ENCODE measurements at places on chromosomes 16 and 17. TPM values are rescaled to one million over a fixed set of nuclear protein-coding genes. Genes with fewer than 3 reads are reported as not detected.

DNA sequence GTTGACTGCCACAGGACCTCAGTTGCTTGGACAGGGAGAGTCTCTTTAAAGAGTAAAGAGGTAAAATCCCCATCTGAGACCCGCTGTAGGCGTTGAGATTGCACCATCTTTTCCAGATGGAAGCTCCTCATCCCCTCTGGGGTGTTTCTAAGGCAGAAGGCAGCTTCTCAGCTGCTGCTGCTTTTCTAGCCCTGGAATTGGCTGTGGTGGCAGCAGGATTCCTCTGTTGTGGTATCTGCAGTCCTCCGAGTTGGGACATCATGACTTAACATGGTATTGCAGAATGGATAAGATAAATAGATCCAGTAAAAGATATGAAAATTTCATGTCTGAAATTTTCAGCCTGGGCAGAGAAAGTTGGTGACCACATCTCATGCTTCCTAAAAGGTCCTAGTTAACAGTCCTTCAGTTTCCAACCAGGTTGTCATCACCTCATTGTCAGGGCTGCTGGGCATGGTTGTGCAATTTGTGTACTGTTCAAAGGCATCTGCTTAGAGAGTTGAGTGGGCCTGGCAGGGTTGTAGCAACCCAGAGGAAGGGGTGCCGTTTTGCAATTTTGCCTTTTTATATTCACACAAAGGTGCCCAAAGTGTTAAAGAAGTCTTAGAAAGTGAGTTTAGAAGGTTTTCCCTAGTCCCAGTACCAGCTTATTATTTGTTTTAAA is 150.4 kb downstream of the SPECC1 start:
- DNase-seq = no peak
- H3K36me3 ChIP-seq = no peaks in the 10 kb centered on the region

DNA sequence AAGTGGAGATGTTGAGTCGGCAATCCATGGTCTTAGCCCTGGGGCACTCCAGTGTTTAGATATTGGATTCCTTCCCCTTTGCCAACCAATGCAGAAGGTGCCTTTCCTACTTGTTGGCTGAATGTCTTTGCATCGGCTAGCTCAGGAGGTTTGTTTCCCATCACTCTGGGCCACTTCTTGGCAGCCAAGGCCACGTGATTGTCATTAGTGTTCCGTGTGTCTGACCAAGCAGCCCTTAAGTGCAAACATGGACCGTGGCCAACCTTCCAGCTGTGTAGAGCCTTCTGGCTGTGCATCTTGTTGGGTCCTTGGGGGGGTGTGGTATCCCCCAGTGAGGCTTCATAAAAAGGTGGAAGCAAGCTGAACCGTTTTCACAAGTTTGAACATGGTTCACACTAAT is 66.0 kb downstream of the GNAO1 start:
- no peaks in the 10 kb centered on the region for H3K27me3 ChIP-seq
- H3K4me3 ChIP-seq = no peak overlapping the region
- no peak for DNase-seq

- peak overlapping the region; percentile 38 for H3K27ac ChIP-seq
- peak; percentile 84 for DNase-seq
- H3K4me1 ChIP-seq = peaks cover 60% of the 10 kb centered on the region
- peak overlapping the region; percentile 54 for H3K4me3 ChIP-seq
Observed at GRCh38 chr17:48457080-48457836, 27.2 kb upstream of the SKAP1 start.

DNA sequence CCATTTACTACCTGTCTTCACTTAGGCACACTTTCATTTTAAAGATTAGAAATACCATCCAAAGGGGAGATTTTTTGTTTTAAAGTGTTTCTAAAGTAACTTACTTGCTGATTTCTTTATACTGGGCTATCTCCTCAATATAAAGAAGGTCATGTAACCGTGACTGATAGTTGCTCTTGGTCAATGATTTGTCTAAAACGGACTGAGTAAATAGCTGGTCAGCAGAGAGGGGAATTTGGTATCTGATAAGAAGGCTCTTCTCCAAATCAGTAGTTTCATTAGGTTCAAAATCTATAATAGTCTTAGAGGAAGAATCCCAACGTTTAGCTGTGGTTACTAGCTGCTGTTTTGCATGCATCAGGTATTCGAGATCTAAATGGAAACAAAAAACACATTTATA is 66.4 kb downstream of the HELZ start:
- H3K36me3 ChIP-seq = peaks cover 22% of the 10 kb centered on the region
- DNase-seq = no peak
- H3K27ac ChIP-seq = no peak overlapping the region
- H3K4me1 ChIP-seq = no peaks in the 10 kb centered on the region

GRCh38 chr16:84768061-84768807 is 51.6 kb upstream of the CRISPLD2 start:
- no peaks in the 10 kb centered on the region for H3K27me3 ChIP-seq
- H3K4me1 ChIP-seq = peaks cover 56% of the 10 kb centered on the region
- H3K4me3 ChIP-seq = no peak overlapping the region
- H3K36me3 ChIP-seq = peaks cover 63% of the 10 kb centered on the region
- H3K27ac ChIP-seq = peak overlapping the region; percentile 49

DNA sequence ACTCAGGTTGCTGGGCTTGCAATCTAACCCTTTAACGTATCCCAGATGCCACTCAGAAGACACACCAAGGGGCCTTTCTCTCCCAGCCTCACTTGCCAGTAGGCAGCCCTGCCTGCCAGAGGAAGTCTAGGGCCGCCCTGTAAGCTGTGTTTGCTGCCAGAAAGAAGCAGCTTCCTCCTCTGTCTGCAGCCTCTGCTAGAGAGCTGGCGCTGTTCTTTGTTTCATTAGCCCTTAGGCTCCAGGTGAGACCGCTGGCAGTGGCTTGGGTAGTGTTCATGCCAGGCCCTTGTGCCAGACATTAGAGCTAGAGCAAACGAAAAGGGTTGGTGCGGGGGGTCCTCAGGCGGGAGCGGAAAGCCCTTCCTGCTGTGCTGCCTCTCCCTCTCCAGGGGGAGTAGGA is 8.9 kb downstream of the CTRL start:
- no peaks in the 10 kb centered on the region for H3K36me3 ChIP-seq
- H3K4me3 ChIP-seq = no peak overlapping the region
- H3K27me3 ChIP-seq = no peaks in the 10 kb centered on the region
- H3K4me1 ChIP-seq = peaks cover 20% of the 10 kb centered on the region

- no peaks in the 10 kb centered on the region for H3K36me3 ChIP-seq
- H3K4me3 ChIP-seq = peak overlapping the region; percentile 83
- no peaks in the 10 kb centered on the region for H3K27me3 ChIP-seq
- H3K27ac ChIP-seq = peak overlapping the region; percentile 78
- DNase-seq = peak; percentile 80
Observed at GRCh38 chr16:53131363-53132071, 76.7 kb downstream of the CHD9 start.

DNA sequence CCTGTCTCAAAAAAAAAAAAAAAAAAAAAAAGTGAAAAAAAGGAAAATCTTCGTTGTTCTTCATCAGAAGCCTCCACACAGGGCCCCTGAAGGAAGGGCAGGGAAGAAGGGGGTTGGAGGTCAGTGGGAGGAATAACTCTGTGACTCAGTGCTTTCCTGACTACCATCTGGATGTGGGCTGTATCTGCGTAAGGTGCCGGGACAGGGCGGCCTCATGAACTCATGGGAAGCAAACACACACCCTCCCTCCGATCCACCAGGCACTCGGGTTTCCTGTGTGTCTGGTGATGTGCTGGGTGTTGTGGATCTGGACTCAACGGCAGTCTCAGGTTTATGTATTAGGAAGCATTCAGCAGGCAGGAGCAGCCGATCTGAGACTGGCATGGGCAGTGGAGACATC is 691.6 kb downstream of the WWOX start:
- H3K4me3 ChIP-seq = peak overlapping the region; percentile 49
- peaks cover 81% of the 10 kb centered on the region for H3K4me1 ChIP-seq
- H3K27me3 ChIP-seq = no peaks in the 10 kb centered on the region
- peak; percentile 61 for DNase-seq

- no peaks in the 10 kb centered on the region for H3K27me3 ChIP-seq
- H3K4me1 ChIP-seq = peaks cover 9% of the 10 kb centered on the region
- no peak overlapping the region for H3K27ac ChIP-seq
- no peaks in the 10 kb centered on the region for H3K36me3 ChIP-seq
Observed at GRCh38 chr16:53908731-53909130, 204.8 kb downstream of the FTO start.

- no peak for DNase-seq
- H3K27me3 ChIP-seq = no peaks in the 10 kb centered on the region
- no peak overlapping the region for H3K4me3 ChIP-seq
- peaks cover 26% of the 10 kb centered on the region for H3K4me1 ChIP-seq
- H3K36me3 ChIP-seq = no peaks in the 10 kb centered on the region
Observed at GRCh38 chr16:11194913-11195312, 61.1 kb downstream of the SOCS1 start.

DNA sequence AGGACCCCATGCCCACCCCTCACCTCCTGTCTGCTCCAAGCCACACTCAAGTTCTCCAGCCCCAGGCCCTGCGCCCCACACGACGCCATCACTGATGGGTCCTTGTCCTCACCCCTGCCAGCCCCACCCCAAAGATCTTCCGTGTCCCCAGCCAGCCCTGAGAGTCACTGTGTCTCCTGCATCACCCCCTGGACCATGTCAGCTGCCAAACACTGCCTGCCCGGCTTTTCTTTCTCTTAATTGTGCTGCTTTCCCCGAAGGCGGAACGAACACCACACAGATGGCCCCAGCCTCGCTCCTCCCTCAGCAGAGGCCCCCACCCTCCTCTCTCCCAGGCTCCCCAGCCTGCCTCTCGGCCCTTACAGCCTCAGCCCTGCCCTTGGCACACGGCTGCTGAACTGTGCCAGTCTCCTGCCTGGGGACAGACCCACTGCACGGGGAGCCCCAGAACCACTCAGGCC is 4.8 kb upstream of the GAA start:
- H3K36me3 ChIP-seq = no peaks in the 10 kb centered on the region
- H3K4me3 ChIP-seq = no peak overlapping the region
- DNase-seq = no peak
- no peaks in the 10 kb centered on the region for H3K27me3 ChIP-seq
- H3K4me1 ChIP-seq = peaks cover 16% of the 10 kb centered on the region

DNA sequence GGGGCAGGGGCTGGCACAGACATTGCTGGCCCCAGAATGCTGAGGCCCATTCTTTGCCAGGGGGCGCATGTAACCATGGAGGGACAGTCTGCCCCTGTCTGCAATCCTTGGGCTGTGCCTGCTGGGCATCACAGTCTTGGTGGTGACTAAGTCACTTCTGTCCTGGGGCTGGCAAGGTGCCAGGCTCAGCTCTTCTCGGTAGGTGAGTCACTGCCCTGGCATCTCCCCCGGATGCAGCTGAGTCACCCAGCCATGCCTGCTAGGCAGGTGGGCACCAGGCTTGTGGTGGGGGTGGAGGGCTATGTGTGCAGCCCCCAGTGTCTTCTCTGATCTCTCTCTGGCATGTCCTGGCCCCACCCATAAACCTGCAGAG is 5.6 kb downstream of the RARA start:
- peak overlapping the region; percentile 34 for H3K4me3 ChIP-seq
- H3K4me1 ChIP-seq = peaks cover 65% of the 10 kb centered on the region
- H3K27ac ChIP-seq = peak overlapping the region; percentile 68
- peaks cover 4% of the 10 kb centered on the region for H3K36me3 ChIP-seq
- DNase-seq = peak; percentile 95

- no peaks in the 10 kb centered on the region for H3K27me3 ChIP-seq
- H3K36me3 ChIP-seq = peaks cover 46% of the 10 kb centered on the region
- DNase-seq = peak; percentile 49
- no peak overlapping the region for H3K4me3 ChIP-seq
- H3K4me1 ChIP-seq = peaks cover 82% of the 10 kb centered on the region
- peak overlapping the region; percentile 3 for H3K27ac ChIP-seq
Observed at GRCh38 chr16:27251541-27252205, 16.9 kb downstream of the NSMCE1 start.

GRCh38 chr16:57757326-57757786 is 21.8 kb downstream of the KATNB1 start:
- no peaks in the 10 kb centered on the region for H3K27me3 ChIP-seq
- peaks cover 6% of the 10 kb centered on the region for H3K36me3 ChIP-seq
- H3K27ac ChIP-seq = no peak overlapping the region

DNA sequence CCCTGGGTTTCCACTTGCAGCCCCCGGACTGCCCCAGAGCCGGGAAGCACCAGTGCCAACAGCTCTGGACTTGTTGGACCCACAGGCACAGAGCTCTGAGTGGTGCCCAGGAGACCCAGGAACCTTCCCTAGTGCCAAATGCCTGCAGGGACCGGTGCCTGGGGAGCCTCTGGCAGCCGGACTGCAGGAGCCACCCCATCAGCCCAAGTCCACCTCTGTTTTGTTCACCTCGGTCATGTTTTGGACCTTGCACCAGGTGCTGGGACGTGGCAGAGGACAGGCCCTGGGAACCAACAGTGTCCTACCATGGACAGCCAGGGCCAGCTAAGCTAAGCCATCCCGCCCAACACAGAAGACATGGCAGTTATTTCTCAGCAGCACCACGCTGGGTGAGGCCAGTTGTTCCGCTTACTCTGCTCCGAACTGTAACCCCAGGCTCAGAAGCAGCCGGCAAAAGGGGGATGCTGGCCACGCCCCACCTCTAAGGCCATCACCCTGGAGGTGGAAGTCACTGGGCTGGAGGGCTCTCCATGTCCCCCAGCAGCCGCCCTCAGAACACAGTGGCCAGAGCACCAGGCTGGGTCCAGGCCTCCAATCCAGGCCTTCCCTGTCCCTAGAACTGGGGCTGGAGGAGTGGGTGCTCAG is 79.8 kb downstream of the AMFR start:
- H3K36me3 ChIP-seq = no peaks in the 10 kb centered on the region
- no peaks in the 10 kb centered on the region for H3K4me1 ChIP-seq
- DNase-seq = no peak
- H3K27me3 ChIP-seq = peaks cover 1% of the 10 kb centered on the region
- no peak overlapping the region for H3K27ac ChIP-seq

The RRAD gene
- 0.65 TPM for total RNA-seq

The MEFV gene
- total RNA-seq = 0.17 TPM

The MEIOB gene
- not detected for total RNA-seq

The RGS11 gene
- 0.14 TPM for total RNA-seq

The DNASE1L2 gene
- 0.67 TPM for total RNA-seq

The NPIPA8 gene
- total RNA-seq = not detected

The TBX2 gene
- total RNA-seq = 0.05 TPM

The SPNS3 gene
- 6.7 TPM for total RNA-seq

The TBX21 gene
- 58.2 TPM for total RNA-seq

The ARL5C gene
- total RNA-seq = not detected

The KRT20 gene
- total RNA-seq = not detected

The SLC5A10 gene
- not detected for total RNA-seq
